Left ventricle myocardium inferior (tissue), 1 donor: ENCODE measurements at places on chromosomes 16 and 17. TPM values are rescaled to one million over a fixed set of nuclear protein-coding genes. Genes with fewer than 3 reads are reported as not detected.

The EFNB3 gene
- total RNA-seq = not detected

The SMPD3 gene
- total RNA-seq = 0.16 TPM

The NPIPB8 gene
- not detected for total RNA-seq

The TMC7 gene
- 0.69 TPM for total RNA-seq

The KRT40 gene
- not detected for total RNA-seq

The APRT gene
- 39.2 TPM for total RNA-seq

The LMF1 gene
- total RNA-seq = 6.6 TPM

The CDH15 gene
- total RNA-seq = not detected

The CCDC182 gene
- total RNA-seq = not detected

The DRC3 gene
- 1.7 TPM for total RNA-seq

The PIRT gene
- not detected for total RNA-seq
